Posterior vena cava (tissue), 2 donors: ENCODE measurements at places on chromosomes 2 and 18. TPM values are rescaled to one million over a fixed set of nuclear protein-coding genes. Genes with fewer than 3 reads are reported as not detected.

DNA sequence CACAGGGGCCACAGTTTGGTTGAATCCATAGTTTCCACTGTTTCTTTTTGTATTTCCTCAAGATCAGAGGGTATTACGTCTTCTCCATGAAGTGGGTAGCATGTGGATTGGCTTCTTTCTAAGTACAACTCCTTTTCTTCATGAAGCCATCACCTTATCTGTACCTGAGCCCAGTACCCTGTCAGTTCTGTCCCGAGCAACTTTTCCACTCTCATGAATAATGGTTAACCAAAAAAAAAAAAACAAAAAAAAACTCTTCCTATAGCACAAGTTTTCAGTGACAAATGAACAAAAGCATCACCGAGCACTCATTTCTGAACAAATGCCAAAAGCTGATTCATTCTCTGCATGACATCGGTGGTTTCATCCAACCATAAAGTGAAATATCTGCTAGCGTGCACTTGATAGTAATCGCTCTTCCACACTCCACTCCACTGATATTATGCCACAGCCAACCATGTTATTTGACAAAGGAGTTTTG is 53.0 kb upstream of the CCDC150 start:
- no peak for DNase-seq

GRCh38 chr2:184137955-184138354 is 460.4 kb upstream of the ZNF804A start:
- peak; percentile 67 for DNase-seq

- DNase-seq: no peak
These were observed at the start of gene RAX for GRCh38 chr18:59272891-59273758. Gene RAX (minus strand): TSS chr18:59273454. CDS start chr18:59273206, 248 bp downstream.

The SMYD1 gene
- not detected for total RNA-seq

The DCC gene
- total RNA-seq: 0.86 TPM

DNA sequence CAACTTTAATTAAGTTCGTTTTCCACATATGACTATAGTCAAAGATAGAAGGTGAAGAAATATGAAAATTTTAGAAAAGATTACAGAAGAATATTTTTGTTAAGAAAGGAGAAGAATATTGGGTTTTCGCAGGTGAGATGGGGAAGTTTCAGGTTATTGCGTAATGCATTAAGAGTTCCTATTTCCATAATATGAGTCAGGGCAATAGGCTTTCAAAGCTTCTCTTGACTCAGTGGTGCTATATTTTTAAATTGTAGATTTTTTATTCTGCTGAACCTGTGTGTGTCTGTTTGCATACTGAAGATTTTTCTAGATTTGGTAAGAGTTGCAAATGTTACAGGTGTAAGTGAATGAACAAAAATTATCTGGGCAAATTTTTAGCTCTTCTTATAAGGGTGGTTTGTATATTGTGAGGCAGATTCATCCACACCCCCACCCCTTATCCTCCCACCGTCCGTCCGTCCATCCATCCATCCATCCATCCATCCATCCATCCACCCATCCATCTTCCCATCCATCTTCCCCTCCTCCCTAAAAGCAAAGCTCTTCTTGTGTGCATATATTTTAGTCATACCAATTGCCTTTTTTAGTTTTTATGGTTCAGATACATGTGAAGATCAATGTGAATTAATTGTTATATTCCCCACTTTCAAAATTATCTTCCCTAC is 69.6 kb downstream of the MYO1B start:
- DNase-seq: no peak

GRCh38 chr2:112075490-112076260 is 20.6 kb downstream of the TMEM87B start:
- no peak for DNase-seq

DNA sequence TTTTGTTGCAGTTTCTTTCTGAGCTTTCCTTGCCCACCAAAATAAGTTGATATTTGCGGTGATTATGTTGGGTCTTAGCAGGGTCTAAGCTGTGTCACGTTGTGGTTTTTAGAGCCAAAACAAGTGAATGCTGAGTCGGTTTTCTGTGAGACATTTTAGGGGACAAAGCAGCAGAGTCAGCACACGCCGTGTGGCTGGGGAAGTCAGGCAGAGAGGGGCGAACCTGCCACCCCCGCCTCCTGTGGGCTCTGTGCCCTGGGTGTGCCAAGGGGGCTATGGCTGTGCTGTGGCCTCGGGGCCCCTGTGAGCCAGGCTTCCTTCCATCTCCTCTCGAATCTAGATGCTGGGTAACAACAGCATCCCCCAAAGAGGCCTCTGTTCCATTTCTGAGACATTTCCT is 30.8 kb upstream of the TMEM87B start:
- no peak for DNase-seq

DNA sequence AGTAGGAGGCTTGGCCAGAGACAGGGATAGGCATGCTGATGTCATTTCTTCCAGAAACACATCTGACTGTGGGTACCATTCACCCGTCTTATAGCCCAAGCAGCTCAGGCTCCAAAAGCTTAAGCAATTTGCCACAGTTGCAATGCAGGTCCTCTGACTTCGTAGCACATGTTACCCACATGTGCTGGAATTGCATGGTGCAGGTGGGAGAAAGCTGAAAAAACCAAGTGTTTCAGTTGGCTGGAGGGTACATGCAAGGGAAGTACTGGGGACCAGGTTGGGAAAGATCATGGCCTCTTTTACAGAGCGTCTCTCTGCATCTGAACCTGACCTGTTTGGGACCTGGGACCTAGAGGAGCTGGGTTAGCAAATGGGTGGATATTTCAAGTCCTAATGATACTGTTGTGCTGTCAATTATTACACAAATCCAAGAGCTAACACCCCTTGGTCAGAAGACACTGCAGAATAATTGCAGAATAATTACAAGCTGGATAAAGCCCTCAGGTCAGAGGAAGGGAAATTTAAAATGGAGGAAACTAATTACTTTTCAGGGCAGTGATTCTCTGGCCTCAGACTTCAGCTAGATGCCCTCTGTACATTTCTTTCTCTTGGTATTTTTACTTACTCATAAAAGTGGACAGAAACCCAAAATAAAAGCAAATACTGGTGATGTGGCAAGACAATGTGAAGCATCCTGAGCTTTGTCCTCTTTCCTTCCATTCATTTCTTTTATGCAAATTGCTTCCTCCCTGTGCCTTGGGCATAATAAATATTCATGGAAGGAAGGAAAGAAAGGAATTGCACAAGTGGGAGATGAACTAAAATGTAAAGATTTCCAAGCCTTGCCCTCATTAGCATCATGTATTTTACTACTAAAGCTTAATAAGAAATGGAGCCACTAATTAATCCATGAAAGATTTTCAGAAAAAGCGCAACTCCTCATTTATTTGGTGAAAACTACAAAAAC is 45.6 kb upstream of the TTC39C start:
- DNase-seq: no peak

- no peak for DNase-seq
These were observed 520.1 kb downstream of the DSC3 start for GRCh38 chr18:30522288-30522929.

DNA sequence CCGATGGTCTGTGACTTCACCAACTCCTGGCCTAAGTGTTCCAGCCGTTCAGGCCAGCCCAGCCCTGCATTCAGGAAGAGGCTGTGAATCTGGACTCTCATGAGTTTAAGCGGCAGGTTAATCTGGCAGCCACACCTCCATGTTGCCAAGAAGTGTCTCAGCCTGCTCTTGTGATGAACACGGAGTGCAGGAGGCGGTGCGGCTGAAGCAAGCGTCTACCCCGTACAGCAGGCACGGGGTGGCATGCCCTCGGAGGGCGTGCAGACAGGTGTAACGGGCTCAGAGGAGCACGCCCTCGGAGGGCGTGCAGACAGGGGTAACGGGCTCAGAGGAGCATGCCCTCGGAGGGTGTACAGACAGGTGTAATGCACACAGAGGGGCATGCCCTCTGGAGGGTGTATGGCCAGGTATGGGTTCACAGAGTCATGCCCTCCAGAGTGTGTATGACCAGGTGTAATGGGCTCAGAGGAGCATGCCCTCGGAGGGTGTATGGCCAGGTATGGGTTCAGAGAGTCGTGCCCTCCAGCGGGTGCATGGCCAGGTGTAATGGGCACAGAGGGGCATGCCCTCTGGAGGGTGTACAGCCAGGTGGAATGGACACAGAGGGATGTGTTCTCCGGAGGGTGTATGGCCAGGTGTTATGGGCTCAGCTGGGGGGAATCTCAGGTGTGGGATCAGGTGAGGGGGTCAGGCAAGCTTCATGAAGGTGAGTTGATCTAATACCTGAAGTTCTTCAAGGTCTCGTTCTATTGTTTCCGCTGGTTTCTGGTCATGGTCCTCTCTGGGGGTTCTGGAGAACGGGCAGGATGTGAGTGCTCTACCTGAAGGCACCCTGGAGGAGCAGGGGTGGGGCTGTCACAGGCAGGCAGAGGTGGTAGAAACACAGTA is 22.6 kb downstream of the CROCC2 start:
- DNase-seq: peak; percentile 62

The ANKMY1 gene
- total RNA-seq: 7.1 TPM

- no peak for DNase-seq
These were observed 54.7 kb downstream of the CABLES1 start for GRCh38 chr18:23189768-23190661.

GRCh38 chr2:20524412-20525040 is 77.7 kb downstream of the RHOB start:
- peak; percentile 60 for DNase-seq

- DNase-seq: no peak
These were observed 493.4 kb upstream of the FSIP2 start for GRCh38 chr2:185245216-185245615.

- DNase-seq: no peak
These were observed 55.5 kb downstream of the NCK2 start for GRCh38 chr2:105800036-105800713.

GRCh38 chr2:29388071-29388470 is 272.9 kb downstream of the CLIP4 start:
- DNase-seq: no peak
